ENCODE measurements at places on chromosomes 3 and 15. TPM values are rescaled to one million over a fixed set of nuclear protein-coding genes. Genes with fewer than 3 reads are reported as not detected.

DNA sequence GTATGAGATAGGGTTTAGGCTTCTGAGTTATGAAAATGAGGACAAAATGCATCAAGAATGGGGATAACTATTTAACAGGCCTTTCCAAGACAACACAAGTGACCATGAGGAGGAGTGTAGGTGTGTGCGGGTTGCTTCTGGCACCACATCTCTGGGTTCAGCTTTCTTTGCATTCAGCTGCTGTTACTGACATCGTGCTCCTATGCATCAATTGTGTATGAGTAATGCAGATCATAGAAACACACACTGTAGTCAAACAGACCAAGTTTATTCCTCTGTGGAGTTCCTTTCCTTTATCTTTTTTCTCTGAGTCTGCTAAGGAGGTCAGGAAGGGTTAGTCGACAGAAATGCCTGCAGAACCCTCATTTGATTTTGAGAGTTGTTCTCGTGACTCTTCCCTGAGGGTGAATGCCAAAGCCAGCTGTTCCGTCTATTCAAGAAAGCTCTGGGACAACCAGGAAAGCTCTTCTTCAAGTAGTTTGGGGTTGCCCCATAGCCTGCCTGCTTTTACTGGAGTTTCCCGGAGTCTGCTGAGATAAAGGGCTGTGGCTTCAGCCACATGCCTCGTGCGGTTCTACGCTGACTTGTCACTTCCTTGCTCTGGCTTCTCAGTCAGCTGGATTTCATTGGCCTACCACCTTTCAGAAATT, 136.7 kb upstream of the TLE3 start:
- peak; percentile 44 for DNase-seq
- no peaks in the 10 kb centered on the region for H3K36me3 ChIP-seq
- no peak overlapping the region for H3K4me3 ChIP-seq
- peak overlapping the region; percentile 70 for H3K27ac ChIP-seq

CD200 gene
- 1.2 TPM for polyA plus RNA-seq

CCR1 gene
- 5.0 TPM for polyA plus RNA-seq

- DNase-seq, result no peak
- no peaks in the 10 kb centered on the region for H3K27me3 ChIP-seq
- no peaks in the 10 kb centered on the region for H3K36me3 ChIP-seq
Measured at GRCh38 chr3:129418041-129418973, 10.1 kb downstream of the EFCAB12 start.

MME gene
- polyA plus RNA-seq, result 4.9 TPM

GOLGA8G gene
- polyA plus RNA-seq, result not detected

GRCh38 chr15:49675041-49675440, 54.2 kb downstream of the DTWD1 start:
- H3K27ac ChIP-seq, result no peak overlapping the region
- H3K4me3 ChIP-seq, result no peak overlapping the region
- H3K36me3 ChIP-seq, result no peaks in the 10 kb centered on the region
- no peaks in the 10 kb centered on the region for H3K4me1 ChIP-seq
- no peak for DNase-seq
- H3K27me3 ChIP-seq, result no peaks in the 10 kb centered on the region

- no peaks in the 10 kb centered on the region for H3K27me3 ChIP-seq
- no peak overlapping the region for H3K27ac ChIP-seq
- H3K4me3 ChIP-seq, result no peak overlapping the region
- H3K36me3 ChIP-seq, result no peaks in the 10 kb centered on the region
- H3K4me1 ChIP-seq, result no peaks in the 10 kb centered on the region
Measured at GRCh38 chr3:87298111-87298718, 21.8 kb upstream of the POU1F1 start.

DNA sequence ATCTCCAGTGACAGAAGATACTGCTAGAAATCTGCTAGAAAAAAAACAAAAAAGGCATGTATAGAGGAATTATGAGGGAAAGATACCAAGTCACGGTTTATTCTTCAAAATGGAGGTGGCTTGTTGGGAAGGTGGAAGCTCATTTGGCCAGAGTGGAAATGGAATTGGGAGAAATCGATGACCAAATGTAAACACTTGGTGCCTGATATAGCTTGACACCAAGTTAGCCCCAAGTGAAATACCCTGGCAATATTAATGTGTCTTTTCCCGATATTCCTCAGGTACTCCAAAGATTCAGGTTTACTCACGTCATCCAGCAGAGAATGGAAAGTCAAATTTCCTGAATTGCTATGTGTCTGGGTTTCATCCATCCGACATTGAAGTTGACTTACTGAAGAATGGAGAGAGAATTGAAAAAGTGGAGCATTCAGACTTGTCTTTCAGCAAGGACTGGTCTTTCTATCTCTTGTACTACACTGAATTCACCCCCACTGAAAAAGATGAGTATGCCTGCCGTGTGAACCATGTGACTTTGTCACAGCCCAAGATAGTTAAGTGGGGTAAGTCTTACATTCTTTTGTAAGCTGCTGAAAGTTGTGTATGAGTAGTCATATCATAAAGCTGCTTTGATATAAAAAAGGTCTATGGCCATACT, 4.0 kb downstream of the B2M start:
- no peak overlapping the region for H3K27ac ChIP-seq
- no peak overlapping the region for H3K4me3 ChIP-seq
- peaks cover 22% of the 10 kb centered on the region for H3K4me1 ChIP-seq
- no peak for DNase-seq
- H3K27me3 ChIP-seq, result no peaks in the 10 kb centered on the region

DNA sequence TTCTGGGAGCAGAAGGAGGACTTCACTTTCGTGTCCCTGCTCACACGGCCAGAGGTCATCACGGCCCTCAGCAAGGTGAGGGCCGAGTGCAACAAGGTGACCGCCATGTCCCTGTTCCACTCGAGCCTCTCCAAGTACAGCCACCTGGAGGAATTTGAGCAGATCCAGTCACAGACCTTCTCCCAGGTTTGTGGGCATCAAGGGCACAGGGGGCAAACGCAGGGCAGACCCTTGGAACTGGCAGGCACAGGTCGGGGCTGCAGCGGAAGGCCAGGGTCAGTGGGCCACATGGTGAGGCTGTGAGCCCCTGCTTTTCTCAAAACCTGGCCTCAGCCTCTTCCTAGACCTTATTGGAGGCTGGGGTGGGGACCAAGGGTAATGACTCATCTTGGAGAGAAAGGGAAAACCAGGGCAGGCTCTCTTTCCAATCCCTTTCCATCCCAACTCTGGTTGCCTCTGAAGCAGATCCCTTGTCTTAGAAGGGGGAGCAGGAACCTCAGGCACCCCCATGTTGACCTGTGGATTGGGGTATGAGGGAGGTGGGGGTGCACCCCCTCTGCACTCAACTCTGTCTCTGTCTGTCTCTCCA, 29.5 kb downstream of the DNAH1 start:
- no peak overlapping the region for H3K27ac ChIP-seq
- H3K36me3 ChIP-seq, result peaks cover 13% of the 10 kb centered on the region
- no peak overlapping the region for H3K4me3 ChIP-seq
- no peak for DNase-seq
- H3K27me3 ChIP-seq, result no peaks in the 10 kb centered on the region
- H3K4me1 ChIP-seq, result no peaks in the 10 kb centered on the region

- H3K4me1 ChIP-seq, result no peaks in the 10 kb centered on the region
- H3K36me3 ChIP-seq, result no peaks in the 10 kb centered on the region
- H3K4me3 ChIP-seq, result no peak overlapping the region
- no peak for DNase-seq
- no peaks in the 10 kb centered on the region for H3K27me3 ChIP-seq
Measured at GRCh38 chr3:43624619-43625305, 3.0 kb upstream of the ANO10 start.

SCG3 gene
- polyA plus RNA-seq, result under 0.01 TPM

EPHB1 gene
- polyA plus RNA-seq, result not detected

DNA sequence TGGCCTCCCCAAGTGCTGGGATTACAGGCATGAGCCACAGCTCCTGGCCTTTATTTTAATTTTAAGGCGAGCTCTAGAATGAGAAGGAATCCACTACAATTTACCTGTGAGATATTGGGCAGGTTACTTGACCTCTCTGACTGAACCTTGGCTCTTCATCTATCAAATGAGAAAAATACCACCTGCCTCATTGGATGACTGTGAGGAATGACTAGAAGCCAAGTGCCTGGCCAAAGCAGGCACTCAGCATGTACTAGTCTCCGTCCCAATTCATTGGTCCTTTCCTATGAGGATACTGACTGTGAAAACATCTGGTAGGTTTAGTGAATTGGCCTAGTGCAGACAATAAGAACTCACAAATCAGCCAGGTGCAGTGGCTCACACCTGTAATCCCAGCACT, 38.5 kb upstream of the OSBPL11 start:
- no peak overlapping the region for H3K27ac ChIP-seq
- H3K4me3 ChIP-seq, result no peak overlapping the region
- no peaks in the 10 kb centered on the region for H3K4me1 ChIP-seq
- H3K36me3 ChIP-seq, result no peaks in the 10 kb centered on the region
- H3K27me3 ChIP-seq, result no peaks in the 10 kb centered on the region

NUDT16 gene
- polyA plus RNA-seq, result 36.1 TPM

- DNase-seq, result no peak
- no peak overlapping the region for H3K27ac ChIP-seq
- H3K36me3 ChIP-seq, result peaks cover 3% of the 10 kb centered on the region
- no peaks in the 10 kb centered on the region for H3K4me1 ChIP-seq
- H3K27me3 ChIP-seq, result no peaks in the 10 kb centered on the region
- H3K4me3 ChIP-seq, result no peak overlapping the region
Measured at GRCh38 chr15:74552773-74553441, 11.9 kb downstream of the ARID3B start.

TUSC7 gene
- not detected for polyA plus RNA-seq

GRCh38 chr3:182715006-182715405, 78.3 kb upstream of the ATP11B start:
- H3K4me3 ChIP-seq, result no peak overlapping the region
- DNase-seq, result no peak

DNA sequence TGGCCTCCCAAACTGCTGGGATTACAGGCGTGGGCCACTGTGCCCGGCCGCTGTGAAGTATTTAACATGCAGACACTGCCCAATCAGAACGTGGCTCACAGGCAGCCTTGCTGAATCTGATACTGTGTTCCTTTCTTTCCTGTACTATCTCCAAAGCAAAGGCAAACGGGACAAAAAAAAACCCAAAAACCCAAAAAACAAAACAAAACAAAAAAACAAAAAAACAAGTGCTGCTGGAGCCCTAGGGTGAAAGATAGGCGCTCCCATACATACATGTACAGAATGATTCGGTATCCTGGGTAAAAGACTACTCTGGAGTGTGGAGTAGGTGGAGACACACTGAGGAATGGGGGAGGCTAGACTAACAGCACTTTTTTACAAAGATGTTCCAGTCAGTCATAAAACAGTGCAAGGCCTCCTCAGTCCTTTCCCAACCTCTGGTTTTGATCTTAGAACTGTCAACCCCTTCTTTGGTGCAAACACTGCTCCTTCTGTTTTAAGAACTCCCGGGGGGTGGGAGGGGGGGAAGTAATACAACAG, 7.7 kb upstream of the MAP1A start:
- peak overlapping the region; percentile 93 for H3K27ac ChIP-seq
- no peak for DNase-seq
- H3K4me3 ChIP-seq, result peak overlapping the region; percentile 52
- H3K27me3 ChIP-seq, result no peaks in the 10 kb centered on the region

CORO2B gene
- 2.5 TPM for polyA plus RNA-seq

IQCF5 gene
- polyA plus RNA-seq, result not detected

GRCh38 chr15:101489237-101489598, 289 bp downstream of the PCSK6 start:
- peak overlapping the region; percentile 38 for H3K4me3 ChIP-seq
- H3K36me3 ChIP-seq, result no peaks in the 10 kb centered on the region
- no peak overlapping the region for H3K27ac ChIP-seq
- H3K4me1 ChIP-seq, result no peaks in the 10 kb centered on the region
- peaks cover 31% of the 10 kb centered on the region for H3K27me3 ChIP-seq
- DNase-seq, result no peak

CLDN11 gene
- 3.2 TPM for polyA plus RNA-seq

SLC9C1 gene
- not detected for polyA plus RNA-seq

DNA sequence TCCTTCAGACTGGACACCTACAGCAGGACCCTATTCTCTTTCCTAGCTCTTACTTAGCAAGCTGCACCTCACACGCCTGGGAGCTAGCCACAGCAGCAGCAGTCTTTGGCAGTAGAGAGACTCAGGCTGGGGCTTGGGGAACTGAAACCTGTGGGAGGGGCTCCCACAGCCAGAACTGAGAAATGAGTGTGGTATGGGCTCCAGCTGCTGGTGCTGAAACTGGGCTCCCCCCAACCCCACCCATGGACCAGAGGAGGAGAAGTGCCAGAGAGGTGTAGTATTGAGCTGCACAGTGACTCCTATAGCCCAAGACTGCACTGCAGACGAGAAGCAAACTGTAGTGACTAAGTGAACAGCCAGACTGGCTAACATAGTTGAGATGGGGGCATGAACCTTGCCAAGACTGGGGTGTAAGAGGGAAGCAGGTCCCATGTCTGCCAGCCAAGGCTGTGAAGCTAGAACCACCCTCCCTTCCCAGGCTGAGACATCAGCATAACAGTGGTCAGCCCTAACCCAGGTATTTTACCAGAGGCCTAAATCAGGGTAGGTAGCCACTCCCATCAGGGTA, 62.5 kb downstream of the MYO5A start:
- no peaks in the 10 kb centered on the region for H3K4me1 ChIP-seq
- H3K27me3 ChIP-seq, result no peaks in the 10 kb centered on the region
- H3K36me3 ChIP-seq, result no peaks in the 10 kb centered on the region
- H3K27ac ChIP-seq, result no peak overlapping the region
- DNase-seq, result peak; percentile 68
- H3K4me3 ChIP-seq, result no peak overlapping the region

MKRN3 gene
- not detected for polyA plus RNA-seq

POPDC2 gene
- 3.6 TPM for polyA plus RNA-seq

- H3K36me3 ChIP-seq, result no peaks in the 10 kb centered on the region
- no peaks in the 10 kb centered on the region for H3K4me1 ChIP-seq
- H3K27ac ChIP-seq, result no peak overlapping the region
- DNase-seq, result peak; percentile 74
- no peak overlapping the region for H3K4me3 ChIP-seq
Measured at GRCh38 chr3:186024210-186024609, 84.7 kb downstream of the ETV5 start.

- no peaks in the 10 kb centered on the region for H3K27me3 ChIP-seq
- H3K4me1 ChIP-seq, result peaks cover 13% of the 10 kb centered on the region
- no peak overlapping the region for H3K4me3 ChIP-seq
Measured at GRCh38 chr3:21754839-21755238, 3.8 kb upstream of the ZNF385D start.

LMAN1L gene
- not detected for polyA plus RNA-seq

DNA sequence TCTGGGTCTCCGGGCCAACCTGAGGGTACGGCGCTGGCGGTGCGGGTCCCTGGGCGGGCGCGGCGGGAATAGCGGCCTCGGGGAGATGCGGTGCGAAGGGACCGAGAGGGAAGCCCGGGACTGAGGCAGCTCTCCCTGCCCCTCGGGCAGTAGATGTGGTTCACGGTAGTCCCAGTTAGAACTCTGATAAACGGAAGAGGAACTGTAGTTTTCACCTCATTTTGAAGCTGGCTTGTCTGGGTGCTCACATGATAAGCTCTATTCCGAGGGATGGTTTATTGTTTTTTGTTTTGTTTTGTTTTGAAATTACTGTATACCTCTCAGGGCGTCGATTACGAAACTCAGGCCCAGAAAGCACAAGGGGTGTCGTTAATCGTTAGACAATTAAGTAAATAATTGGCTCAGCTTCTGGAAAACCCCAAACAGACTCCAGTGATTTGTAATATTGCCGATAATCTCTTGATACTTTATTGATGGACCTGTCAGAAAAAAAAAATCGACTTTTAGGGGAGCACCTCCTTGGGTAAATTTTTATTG, 413 bp downstream of the NUSAP1 start:
- H3K4me1 ChIP-seq, result peaks cover 17% of the 10 kb centered on the region
- no peaks in the 10 kb centered on the region for H3K36me3 ChIP-seq
- no peak for DNase-seq
- no peaks in the 10 kb centered on the region for H3K27me3 ChIP-seq
- H3K27ac ChIP-seq, result peak overlapping the region; percentile 75

Measured in sigmoid colon (tissue), 7 donors.